ENCODE measurements at places on chromosomes 3 and 15.

- no peak for DNase-seq
Measured at GRCh38 chr3:46599590-46599989, 12.7 kb upstream of the FAM240A start.

- no peak for DNase-seq
Measured at GRCh38 chr15:98734466-98735199, 86.3 kb downstream of the IGF1R start.

GRCh38 chr15:70214276-70214675, 116.6 kb upstream of the TLE3 start:
- DNase-seq, result no peak

DNA sequence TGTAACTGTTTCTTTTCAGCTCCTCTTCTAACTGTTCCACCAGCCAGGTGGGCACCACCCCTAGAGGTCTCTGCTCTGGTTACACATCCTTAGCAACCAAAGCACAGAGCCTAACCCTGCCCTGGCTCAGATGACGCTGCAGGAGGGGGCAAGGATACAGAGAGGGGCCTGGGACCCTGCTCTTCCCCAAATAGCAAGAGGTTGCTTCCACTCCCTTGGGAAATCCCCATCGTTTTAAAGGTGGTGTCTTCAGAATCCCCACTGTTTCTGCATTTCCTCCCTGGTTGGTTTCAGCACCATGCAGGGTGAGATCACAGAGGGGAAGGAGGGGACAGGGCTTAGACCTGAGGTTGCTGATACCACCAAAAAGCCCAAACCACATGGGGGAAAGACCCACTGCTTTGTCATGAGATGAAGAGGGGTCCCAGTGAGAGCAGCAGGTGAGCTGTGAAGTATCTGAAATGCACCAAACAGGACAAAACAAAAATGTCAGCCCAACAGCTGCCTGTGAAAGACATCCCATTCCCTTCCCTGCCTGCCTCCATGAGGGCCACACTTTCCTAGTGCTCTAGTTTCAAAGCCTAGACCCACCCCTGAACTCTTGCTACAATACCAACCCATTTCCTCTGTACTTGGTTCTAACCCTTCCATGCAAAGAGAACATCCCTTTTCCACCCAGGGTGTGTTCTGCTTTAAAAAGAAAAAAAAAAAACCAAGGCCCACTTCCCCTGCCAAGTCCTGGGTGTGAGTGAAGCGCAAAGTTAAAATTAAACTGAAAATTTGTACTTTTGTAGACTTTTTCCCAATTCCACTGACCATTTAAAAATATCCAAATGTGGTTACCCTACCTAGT, 29.0 kb downstream of the ANP32A start:
- DNase-seq, result peak; percentile 43

DNA sequence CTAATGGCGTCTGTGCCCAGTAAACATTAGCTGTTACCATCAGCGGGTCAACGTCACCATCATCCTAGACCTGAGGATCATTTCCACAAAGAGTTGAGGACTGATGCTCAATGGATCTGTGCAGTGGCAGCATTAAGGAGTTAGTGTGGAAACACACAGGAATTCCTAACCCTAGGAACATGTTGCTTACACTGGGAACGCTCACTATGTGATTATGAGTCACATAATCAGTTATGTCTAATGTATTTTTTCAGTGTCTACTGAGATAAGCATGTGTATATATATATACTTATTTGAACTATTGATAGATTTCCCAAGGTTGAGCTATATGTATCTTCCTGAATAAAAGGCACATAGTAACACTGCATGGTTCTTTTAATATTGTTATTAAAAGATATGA, 19.0 kb downstream of the ARNT2 start:
- DNase-seq, result no peak

DNA sequence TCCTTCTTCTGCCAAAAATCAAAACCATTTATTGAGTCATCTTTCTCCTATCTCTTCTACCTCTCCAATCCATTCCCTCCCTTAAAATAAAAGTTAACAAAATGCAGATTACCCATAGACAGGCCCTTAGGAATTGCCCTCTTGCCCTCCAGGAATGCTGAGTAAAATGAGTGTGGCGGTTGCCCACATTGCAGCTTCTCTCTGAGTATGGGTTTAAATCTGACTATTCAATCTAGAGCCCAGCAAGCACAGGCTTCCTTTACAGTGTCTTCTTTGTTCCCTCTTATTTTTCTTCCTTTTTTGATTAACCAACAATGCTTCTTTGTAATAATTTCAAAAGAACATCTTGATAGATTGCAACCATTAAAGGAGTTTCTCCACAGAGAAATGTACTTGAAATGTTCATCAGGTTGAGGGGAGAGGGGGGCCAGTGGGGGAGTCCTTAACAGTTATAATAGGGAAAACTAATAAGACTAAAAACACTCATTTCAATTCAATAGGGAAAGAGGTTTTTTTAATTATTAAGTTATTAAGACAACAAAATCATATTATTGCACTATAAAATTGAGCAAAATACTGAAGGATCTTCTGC, 135.3 kb upstream of the LMCD1 start:
- DNase-seq, result no peak

GRCh38 chr15:45981625-45982024, 346.8 kb downstream of the SQOR start:
- no peak for DNase-seq

DNA sequence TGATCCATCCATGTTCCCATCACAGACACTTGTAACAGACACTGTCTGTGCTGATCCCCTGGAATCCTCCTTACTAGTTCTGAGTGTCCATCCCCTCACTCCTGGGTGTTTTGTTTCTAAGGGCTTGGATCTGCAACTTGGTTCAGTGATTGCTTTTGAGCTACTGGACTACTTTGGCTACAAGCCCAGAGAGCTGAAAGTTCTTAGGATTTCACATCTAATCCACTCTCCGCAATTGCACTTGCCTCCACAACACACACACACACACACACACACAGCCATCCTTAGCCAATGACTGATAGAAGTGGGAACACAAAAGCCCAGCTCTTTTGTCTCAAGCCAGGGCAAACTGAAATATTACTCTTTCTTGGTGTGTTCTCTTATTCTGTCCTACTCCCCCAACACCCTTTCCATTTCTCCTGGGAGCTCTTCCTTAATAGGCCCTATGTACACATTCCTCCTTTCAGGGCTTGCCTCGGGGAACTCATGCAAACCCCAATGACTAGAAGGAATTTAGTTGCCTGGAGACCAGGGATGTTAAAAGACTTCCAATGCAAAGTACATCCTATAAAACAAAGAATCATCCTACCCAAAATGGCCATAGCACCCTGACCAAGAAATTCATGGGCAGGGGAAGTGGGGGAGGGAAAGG, 206.1 kb upstream of the UBE2E2 start:
- DNase-seq, result no peak

GRCh38 chr3:94794563-94794962, 731.7 kb downstream of the NSUN3 start:
- DNase-seq, result no peak

- DNase-seq, result no peak
Measured at GRCh38 chr3:150005243-150006112, 34.8 kb upstream of the PFN2 start.

- DNase-seq, result no peak
Measured at GRCh38 chr3:113450911-113451310, 9.6 kb upstream of the CFAP44 start.

DNA sequence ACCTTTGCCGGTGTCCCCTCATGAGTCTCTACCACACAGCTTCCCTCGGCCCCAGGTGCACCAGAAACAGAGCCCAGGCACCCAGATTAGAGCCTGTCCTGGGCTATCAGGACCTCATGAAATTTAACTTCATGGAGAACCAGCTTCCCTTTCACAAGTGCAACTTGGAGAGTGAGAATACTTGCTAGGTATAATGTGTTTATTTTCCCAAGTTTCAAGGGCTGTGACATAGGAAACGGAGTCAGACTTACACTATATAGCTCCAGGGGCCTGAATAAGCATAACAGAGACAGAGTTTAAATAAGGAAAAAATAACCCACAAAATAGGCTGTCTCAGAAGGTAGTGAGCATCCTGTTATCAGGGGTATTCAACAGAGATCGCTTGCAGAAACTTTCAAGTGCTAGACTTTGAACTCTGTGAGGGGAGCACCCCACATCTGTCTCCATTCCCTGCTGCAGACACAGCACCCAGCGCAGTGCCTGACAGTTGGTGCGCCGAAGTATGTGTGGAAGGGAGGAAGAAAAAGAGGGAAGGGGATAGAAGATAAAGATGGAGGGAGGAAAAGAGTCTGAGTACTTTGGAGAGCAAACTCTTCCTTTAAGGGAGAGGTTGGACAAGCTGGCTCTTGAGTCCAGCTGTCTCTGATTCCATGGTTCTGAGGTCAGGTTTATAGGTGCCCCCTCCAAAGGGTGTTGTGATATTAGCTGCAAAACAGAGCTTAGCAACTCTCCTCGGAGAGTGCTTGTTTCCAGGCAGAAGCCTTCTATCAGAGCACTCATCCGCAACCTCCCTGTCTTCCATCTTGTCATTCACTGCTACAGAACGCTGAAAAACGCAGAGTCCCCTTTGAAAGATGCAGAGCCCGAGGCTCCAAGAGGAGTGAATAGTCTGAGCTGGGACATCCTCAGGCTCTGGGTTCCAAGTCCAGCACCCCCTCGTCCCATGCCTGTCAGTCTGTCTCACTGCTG, 84.8 kb downstream of the CPN2 start:
- no peak for DNase-seq
